ENCODE measurements at places on chromosomes 6 and 20. TPM values are rescaled to one million over a fixed set of nuclear protein-coding genes. Genes with fewer than 3 reads are reported as not detected.

DNA sequence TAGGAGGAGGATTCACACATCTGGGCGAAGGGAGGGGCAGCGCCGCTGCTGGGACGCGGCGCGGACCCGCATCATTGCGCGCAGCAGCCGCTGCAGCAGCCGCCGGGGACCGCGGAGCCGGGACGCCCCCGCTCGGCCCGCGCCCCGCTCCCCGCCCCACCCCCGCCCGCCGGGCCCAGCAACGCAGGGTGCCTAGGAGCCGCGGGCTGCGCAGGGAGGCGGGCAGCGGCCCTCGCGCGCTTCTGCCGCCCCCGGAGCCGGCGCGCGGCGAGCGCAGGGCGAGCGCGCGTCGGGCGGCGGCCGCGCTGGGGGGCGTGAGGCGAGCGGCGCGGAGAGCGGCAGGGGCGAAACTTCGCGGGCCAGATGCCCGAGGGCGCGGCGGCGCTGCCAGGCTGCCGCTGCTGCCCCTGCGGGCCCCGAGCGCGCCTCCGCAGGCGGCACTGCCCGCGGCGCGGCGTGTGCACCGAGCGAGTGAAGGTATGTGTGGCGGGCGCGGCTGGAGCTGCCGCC is at the start of gene NKAIN2:
NKAIN2 (plus strand) TSS at position 362 of the 510 bp plus-strand sequence.
- DNase-seq, result no peak

- DNase-seq, result no peak
These were observed 257.5 kb downstream of the ADGB start for GRCh38 chr6:146856296-146856695.

- DNase-seq, result no peak
These were observed 24.1 kb upstream of the SERPINB1 start for GRCh38 chr6:2865694-2866151.

DNA sequence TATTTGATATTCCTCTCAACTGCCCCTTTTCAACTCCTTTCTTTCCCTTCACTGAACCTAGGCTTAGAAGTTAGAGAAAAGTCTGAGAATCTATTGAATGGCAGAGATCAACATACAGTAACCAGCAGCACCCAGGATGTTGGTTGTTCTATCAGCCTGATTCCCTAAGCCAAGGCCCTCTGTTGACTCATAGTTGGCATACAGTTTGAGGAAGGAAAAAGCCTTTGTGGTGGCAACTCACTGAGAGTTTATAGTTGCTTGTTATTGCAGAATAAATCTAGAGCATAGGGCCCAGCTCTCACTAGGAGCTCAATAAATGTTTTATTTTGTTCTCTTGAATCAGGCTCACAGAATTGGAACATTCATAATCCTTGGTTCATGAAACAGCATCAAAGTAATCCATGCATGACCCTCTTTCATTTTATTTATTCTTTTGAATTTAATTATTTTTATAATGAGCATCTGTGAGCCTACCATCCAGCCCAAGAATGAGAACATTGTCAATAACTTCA is 119.1 kb upstream of the ADGRF1 start:
- no peak for DNase-seq

DNA sequence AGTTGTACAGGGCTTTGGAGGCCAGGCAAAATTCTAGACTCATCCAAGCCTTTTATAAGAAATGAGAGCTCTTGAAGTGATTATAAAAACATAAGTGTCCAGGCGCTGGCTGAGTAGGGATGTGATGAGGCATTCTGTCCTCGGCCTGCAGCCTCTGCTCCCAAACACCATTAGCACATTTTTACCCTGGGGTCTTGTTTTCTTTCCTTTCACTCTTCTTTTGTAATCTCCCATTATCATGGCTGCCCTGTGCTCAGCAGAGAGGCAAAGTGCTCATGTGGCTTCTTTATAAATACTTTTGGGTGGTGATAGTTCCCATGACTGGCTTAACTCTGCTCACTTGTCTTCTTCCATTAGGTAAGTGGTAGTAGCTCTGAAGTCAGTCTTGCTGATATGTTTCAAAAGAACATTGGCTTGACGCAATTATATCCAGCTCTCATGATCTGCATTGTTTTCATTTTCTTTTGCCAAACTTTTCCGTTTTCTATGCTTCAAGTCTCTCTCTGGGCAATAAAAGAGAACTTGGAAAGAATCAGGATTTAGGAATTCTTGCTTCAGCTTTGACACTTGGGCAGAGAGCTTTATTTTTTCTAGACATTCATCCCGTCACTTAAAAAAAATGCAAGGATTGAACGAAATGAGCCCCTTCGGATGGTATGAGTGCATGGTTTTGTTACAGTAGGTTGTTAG is 61.1 kb downstream of the CAP2 start:
- DNase-seq, result no peak

Gene DEFB112
- total RNA-seq, result not detected

DNA sequence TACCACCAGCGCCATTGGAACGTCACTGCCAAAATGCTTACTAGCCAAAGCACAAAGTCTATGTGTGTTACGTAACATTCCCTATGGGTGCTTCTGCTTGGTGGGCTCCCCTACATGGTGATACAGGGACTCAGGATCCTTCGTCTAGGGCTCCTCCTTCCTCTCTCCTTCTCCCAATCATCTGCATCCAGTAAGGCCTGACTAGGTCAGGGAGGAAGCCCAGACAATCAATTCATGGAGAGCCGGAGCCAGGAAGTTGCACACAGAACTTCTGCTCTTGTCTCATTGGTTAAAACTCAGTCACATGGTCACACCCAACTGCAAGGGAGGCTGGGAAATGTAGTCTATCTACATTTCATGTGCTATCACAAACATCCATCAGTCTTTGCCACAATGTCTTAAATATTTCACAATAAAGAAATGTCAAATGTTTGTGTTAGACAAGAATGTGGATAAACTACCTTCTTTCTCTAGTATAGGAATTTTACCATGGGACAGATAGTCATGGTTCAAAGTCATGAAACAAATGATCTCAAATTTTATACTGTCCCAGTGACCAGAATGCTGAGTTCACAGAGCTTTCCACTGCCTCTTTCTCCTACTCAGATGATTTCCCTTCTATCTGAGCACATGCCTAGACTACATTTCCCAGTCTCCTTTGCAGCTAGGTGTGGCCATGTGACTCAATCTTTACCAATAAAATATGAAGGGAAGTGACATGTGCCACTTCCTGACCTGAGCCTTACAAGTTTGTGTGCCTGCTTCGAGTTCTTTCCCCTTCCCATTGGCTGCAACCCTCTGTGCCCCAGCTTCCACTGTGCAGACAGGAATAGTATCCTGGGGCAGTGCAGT is 9.3 kb upstream of the KCNK15 start:
- DNase-seq, result peak; percentile 72

GRCh38 chr6:28635547-28636158 is 110.0 kb downstream of the GPX5 start:
- no peak for DNase-seq

DNA sequence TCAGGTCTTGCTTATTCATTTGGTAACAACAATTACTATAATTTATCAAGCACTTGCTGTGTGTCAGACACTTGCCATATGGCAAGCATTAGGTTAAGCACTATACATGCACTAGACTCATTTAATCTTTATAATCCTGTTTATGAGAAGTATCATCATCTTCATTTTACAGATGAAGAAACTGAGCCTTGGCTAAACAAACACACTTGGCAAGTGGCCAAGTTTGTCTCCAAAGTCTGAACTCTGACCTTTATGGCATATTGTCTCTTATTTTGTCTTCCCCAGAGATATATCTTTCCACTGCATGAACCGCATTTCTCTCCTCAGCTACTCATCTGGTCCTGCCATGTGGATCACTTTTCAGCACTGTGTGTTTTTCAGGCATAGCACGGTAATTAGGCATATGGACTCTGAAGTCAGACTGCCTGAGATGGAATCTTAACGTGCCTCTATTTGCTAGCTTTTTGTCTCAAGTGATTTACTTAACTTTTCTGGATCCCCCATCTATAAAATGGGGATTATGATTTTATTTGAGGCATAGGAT is 4.7 kb downstream of the ADGRF5 start:
- no peak for DNase-seq

GRCh38 chr6:118307581-118307980 is 240.5 kb upstream of the PLN start:
- DNase-seq, result no peak

- DNase-seq, result no peak
These were observed 2.8 kb downstream of the CCN5 start for GRCh38 chr20:44717986-44718385.

GRCh38 chr6:33708516-33709204 is 2.8 kb downstream of the UQCC2 start:
- DNase-seq, result no peak
